Esophagus muscularis mucosa (tissue), 4 donors: ENCODE measurements at places on chromosomes 5 and 9. TPM values are rescaled to one million over a fixed set of nuclear protein-coding genes. Genes with fewer than 3 reads are reported as not detected.

CXCL14 gene
- 4.0 TPM for total RNA-seq

KIF4B gene
- under 0.01 TPM for total RNA-seq

RMRP gene
- total RNA-seq = 6,162 TPM

APBA1 gene
- total RNA-seq = 9.7 TPM

PCDHGA1 gene
- total RNA-seq = 0.45 TPM

NR5A1 gene
- total RNA-seq = not detected
